ENCODE measurements at places on chromosomes 16 and 17. TPM values are rescaled to one million over a fixed set of nuclear protein-coding genes. Genes with fewer than 3 reads are reported as not detected.

CLEC19A gene
- total RNA-seq: not detected

SLC6A2 gene
- not detected for total RNA-seq

TBC1D3C gene
- total RNA-seq: not detected

TBC1D3K gene
- not detected for total RNA-seq

CORO7 gene
- 16.6 TPM for total RNA-seq

SLC12A3 gene
- total RNA-seq: under 0.01 TPM

GP1BA gene
- total RNA-seq: not detected

EPN3 gene
- total RNA-seq: under 0.01 TPM

GRIN2C gene
- 0.23 TPM for total RNA-seq

ABR gene
- 46.0 TPM for total RNA-seq

WFIKKN1 gene
- 0.08 TPM for total RNA-seq

All from smooth muscle cell of the coronary artery (primary cell).